Non-pigmented ciliary epithelial cell (primary cell): ENCODE measurements at places on chromosomes 7 and 10.

DNA sequence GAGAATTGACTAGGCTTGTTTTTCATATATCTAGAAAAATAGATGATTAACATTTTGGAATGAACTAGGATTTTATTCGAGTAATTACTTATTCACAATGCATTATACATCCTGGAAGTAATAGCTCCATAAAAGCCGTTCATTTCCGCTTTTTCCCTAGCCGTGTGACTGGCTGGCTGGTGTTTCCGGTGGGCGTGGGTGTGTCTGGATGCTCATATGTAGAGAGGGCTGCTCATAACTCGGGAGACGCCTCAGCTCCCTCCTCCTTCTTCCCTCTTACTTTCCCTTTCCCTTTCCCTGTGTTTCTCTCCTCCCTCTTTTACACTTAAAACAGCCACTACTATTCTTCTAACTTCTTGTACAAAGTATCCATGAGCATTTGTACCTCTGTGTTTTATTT is 187.7 kb upstream of the VSTM2A start:
- no peak for DNase-seq

- DNase-seq, result no peak
Observed at GRCh38 chr7:141590666-141591065, 39.5 kb downstream of the AGK start.

GRCh38 chr10:2898509-2898860 is 168.9 kb upstream of the PFKP start:
- no peak for DNase-seq

DNA sequence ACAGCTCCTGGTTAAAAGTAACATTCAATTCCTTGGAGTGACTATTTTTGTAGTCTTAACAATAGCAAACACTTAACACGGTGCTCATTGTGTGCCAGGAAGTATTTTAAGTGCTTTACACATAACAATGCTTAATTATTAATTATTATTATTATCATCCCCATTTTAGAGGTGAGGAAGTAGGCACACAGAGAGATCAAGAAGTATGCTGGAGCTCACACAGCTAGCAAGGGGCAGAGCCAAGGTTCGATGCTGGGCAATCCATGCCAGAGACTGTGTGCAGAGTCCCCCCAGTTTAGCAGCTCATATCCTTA is 48.2 kb upstream of the SMNDC1 start:
- peak; percentile 60 for DNase-seq

DNA sequence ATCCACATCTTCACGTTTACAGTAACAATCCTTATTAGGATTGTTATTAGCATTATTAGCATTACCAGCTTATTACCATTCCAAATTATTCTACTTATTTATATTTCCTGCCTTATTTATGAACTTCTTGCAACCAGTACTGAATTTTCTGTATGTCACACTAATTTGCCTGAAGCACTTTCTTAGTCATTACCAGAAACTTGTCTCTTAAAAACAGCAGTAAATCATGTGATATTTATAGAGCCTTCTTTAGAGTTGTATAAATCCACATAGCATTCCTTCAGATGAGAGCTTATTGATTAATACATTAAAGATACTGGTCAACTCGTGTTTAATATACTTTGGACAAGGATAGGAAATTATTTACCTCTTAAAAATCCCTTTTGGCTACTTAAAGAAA is 618.6 kb downstream of the SUGCT start:
- no peak for DNase-seq

- no peak for DNase-seq
Observed at GRCh38 chr10:63781226-63781625, 260.0 kb downstream of the REEP3 start.

- peak; percentile 83 for DNase-seq
Observed at GRCh38 chr10:75401569-75402485, at the start of gene ZNF503. ZNF503 (minus strand) TSS chr10:75401764; CDS start chr10:75401419, 345 bp downstream.

DNA sequence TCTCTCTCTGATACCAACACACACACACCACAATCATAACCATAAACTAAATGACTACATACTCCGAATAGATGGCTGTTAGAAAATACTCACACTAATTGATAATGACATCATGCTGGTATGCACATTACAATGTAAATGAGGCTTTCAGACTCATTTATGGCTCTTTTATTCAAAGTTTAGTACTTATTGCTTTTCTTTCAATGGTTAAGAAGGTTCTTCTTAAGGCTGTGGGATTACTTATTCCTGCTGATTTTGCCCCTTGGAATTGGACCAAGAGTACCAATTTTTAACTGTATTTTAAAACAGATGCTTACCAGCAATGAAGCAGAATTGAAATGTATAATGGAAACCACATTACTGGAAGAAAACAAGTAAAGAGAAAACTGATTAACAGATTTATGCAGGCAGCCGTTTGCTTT is 20.6 kb upstream of the CABCOCO1 start:
- DNase-seq, result no peak

- no peak for DNase-seq
Observed at GRCh38 chr10:44392420-44392819, 7.5 kb upstream of the CXCL12 start.

DNA sequence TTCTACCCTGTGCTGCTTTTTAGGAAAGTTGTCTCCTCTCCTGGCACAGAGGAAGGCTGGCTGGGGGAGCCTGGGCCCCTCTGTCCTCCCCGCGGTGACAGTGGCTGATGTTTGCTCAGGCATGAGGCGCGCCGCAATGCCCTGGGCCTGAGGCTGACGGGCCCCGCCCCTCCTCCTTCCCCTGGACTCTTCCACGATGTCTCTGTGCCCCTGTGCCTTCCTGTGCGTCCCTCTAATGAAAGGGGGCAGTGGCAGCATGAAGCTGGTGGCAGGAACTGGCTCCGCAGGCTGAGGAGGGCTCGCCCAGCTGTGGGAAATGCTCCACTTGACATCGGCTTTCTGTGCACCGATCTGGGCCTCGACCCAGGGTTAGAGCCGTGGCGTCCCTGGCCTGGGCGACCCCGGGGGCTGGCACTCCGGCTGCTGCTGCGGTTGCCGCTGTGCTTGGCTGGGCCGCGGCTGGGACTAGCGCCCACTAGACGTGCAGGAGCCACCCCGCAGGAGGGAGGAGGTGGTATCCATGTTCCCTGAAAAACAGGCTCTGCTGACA is 67.9 kb downstream of the ZNF680 start:
- no peak for DNase-seq

DNA sequence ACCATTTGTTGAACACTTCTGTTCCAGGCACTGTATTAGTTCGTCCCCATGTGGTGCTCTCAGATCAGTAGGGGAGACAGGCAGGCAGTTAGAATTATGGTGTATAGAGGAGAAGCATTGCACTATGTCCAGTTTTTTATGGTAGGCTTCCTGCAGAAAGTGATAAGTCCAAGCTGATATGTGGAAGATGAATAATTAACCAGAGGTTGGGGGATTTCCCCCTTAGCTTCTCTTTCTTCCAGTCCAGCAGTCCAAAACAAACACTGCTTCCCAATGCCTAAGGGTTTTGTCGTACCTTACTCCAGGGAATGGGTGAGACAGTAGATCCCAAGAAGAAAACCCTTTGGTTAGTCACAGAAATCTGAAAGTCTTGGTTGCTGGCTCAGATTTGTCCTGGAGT is 19.2 kb downstream of the HIF1AN start:
- DNase-seq, result no peak

- no peak for DNase-seq
Observed at GRCh38 chr7:5333121-5334045, 50.6 kb downstream of the SLC29A4 start.

- no peak for DNase-seq
Observed at GRCh38 chr7:7370076-7370475, 165.6 kb downstream of the COL28A1 start.

GRCh38 chr10:72688208-72688651 is 3.7 kb upstream of the MCU start:
- DNase-seq, result peak; percentile 85

GRCh38 chr7:78143661-78144060 is 345.1 kb downstream of the PHTF2 start:
- DNase-seq, result no peak

DNA sequence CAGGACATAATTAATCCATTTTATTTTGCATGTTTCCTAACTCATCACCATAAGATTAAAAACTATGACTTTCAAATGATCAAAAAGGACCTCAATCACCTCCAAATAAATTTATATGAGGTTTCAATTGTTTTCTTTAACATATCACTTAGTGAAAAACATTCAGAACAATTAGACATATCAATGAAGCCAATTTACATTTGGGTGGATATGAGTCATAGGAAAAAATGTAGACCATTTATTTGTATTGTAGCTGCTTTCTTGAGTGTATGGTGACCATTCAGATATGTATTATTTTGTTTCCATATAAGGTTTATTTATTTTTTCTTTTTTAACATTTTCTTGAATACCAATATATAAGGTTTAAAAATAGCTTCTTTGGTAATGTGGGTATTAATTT is 13.3 kb upstream of the EXOC6 start:
- no peak for DNase-seq

DNA sequence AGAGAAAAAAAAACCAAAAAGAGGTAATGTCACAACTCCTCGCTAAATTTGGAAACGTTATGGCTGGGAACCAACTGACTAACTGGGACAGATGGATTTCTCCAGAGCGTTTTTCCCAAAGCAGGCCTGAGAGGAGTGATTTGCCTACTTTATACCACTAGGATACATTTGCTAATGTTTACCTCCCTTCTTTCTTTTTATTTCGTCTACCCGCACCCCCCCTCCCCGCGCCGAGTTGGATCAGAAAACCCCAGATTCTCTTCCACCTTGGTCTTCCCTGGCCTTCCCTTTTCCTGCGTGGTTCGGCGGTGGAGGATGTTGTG is 7.2 kb downstream of the CPA2 start:
- DNase-seq, result no peak

DNA sequence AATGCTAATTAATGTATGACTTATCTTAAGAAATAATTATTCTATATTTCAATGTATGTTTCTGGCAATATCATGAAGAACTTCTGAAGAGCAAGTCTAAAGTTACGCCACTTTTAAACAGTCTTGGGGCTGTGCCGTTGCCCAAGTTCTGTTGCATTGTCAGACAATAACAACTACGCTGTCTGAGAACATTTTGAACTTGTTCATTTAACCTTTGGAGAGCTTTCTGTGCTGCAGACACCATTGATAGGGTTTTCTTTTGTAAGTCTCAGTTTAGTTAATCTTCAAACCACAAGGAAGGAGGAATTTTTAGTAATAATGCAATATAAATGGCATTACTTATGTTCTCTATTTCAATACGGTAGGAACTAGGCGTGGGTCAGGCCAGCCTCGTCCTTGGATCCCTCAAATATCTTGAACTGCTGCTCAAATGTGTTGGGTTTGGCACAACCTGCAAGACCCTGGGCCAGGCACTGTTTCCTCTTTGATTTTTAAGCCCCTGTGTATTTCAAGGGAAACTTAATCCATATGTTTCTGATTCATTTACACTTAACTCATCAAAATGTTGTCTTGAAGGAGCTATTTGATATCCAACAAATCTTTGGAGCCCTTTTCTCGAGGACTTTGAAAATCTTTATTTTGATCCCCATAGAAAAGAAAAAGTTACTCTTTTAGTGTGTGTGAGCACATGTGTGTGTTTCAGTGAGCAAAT is 215.5 kb downstream of the INHBA start:
- DNase-seq, result no peak

- DNase-seq, result no peak
Observed at GRCh38 chr10:80518143-80518806, 19.4 kb upstream of the SH2D4B start.

DNA sequence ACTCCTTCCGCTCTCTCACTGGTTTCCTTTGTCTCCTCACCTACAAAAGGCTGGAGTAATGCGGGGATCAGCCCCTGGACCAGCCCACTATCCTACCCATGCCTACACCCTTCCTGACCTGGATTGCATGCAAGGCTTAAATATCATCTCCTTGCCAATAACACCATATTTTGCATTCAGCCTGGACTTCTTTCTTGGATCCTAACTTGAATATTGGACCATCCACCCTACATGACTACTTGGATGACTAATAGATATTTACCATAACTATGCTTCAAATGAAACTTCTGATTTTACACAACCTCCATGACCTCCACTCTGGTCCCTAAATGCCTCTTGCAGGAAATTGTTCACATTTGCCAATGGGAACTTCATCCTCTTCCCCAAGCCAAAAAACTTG is 188.3 kb upstream of the AKR1E2 start:
- no peak for DNase-seq

GRCh38 chr7:57181281-57181680 is 49.0 kb upstream of the ZNF479 start:
- no peak for DNase-seq

DNA sequence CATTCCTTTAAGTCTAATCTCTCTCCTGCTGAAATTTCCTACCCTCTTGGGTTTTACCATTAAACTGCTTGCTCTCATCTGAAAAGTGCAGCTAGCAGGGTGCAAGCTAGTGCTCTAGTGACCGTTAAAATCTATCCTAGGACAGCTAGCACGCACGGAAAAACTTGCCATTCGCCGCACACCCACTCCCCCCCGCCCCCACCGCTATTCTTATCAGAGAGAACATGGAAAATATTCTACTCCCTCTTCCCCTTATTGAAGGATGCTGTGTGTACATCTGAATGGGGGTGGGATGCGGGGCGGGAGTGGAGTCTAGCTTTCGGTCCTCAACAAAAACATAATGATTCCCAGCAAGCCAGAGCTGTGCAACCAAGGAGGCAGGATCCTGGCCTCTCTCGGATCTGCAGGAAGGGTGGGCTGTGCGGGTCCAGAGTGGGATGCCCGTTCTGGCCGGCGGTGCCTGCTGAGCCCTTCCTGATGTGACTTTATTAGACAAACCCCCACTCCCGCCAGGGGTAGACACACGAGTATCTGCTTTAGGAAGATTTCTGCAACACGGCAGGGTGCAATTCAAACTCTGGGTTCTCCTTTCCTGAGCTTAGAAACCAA is 1.1 kb upstream of the ADRA2A start:
- no peak for DNase-seq

- DNase-seq, result peak; percentile 82
Observed at GRCh38 chr10:62076891-62077290, 175.4 kb downstream of the ARID5B start.

DNA sequence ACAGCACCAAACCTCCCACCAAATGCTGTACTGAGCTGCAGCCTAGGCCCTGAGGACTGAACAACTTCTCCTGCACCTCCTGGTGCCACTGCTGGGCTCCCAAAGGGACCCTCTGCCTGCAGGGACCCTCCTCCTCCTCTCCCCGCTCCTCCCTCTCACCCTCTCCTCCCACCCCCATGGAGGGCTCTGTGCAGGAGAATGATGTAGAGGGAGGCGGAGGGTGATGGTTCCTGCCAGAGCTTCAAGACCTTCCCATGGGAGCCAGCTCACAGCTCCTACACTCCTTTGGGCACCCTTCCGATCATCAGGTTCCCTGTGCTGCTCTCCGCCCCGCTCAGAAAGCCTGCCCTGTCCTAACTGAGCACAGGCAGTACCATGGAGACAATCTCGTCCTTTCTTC is 97.7 kb downstream of the PRKAG2 start:
- no peak for DNase-seq

DNA sequence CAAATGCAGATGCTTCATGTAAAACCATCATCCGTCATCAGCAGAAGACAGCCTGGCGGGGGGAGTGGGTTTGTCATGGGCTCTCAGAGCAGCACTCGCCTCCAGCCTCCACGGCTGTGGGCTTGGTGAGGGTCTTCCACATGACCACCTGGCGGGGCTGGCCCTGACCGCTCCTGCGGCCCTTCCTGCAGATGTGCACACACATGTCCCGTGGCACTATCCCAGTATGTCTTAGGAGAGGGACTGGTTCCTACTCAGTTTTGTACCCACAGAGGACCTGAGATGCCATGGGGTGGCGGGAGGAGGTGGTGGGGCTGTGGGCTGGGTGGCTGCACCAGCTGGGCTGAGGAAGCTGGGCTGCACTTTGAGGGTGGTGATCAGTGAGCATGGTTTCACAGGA is 4.7 kb downstream of the IDI2 start:
- no peak for DNase-seq
